ENCODE measurements at places on chromosomes 5 and 9.

GRCh38 chr9:37028420-37029031 is 5.5 kb downstream of the PAX5 start:
- DNase-seq, result no peak

- DNase-seq, result no peak
Measured at GRCh38 chr9:21970800-21971640, 23.2 kb downstream of the CDKN2A start.

GRCh38 chr5:98769210-98769958 is 4.1 kb upstream of the RGMB start:
- no peak for DNase-seq

- no peak for DNase-seq
Measured at GRCh38 chr9:123772967-123773366, 157.0 kb downstream of the DENND1A start.

GRCh38 chr9:70091572-70091971 is 47.9 kb downstream of the MAMDC2 start:
- no peak for DNase-seq

DNA sequence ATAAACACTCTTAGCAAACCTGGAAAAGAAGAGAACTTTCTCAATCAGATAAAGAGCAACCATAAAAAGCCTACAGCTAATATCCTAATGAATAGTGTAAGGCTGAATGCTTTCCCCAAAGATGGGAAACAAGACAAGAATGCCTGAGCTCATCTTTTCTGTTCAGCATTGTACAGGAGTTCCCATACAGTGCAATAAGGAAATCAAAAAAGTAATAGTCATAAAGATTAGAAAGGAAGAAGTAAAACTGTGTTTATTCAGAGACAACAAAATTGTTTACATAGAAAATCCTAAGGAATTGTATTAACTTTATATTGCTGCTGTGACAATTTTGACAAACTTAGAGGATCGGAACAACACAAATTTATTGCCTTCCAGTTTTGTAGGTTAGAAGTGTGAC is 330.7 kb upstream of the SLC24A2 start:
- no peak for DNase-seq

GRCh38 chr5:150242251-150242894 is 47.2 kb downstream of the CAMK2A start:
- no peak for DNase-seq

DNA sequence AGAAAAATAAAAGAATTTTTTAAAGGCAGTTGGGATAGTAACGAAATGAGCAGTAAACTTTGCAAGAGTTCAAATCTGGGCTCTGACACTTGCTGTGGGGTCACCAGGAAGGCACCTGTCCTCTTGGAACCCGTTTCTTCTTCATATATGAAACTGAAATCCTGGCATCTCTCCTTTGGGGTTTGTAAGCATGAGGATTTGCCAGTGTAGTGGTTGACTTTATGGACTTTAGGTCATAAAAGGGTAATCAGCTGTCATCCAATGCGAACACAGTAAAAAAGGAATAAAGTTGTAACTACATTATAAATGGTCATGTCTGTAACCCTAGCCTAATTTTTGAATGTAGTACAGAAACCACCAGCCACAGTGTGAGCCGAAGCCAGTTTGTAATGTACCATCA is 1.3 kb downstream of the RAB14 start:
- DNase-seq, result no peak

GRCh38 chr5:91332267-91333045 is 50.7 kb downstream of the ARRDC3 start:
- no peak for DNase-seq

DNA sequence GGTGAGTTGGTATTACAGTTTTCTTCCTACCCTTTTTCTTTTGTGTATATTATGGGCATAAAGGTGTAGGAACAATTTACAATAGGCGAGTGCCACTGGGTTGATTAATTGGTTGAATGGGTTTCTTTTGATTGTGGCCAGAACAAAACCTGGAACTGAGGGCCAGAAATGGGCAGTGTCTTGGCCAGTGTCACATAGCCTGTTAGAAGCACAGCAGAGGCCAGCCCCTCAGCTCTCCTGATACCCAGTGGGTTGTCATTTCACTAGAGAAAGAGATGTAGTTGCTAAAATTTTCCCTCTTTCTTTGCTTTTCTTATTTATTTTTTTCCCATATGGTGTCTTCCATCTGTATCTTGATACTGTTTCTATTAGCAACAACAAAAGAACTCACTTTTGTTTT is 38.8 kb upstream of the SEMA6A start:
- no peak for DNase-seq

- no peak for DNase-seq
Measured at GRCh38 chr9:109017493-109017892, 4.2 kb upstream of the CTNNAL1 start.

DNA sequence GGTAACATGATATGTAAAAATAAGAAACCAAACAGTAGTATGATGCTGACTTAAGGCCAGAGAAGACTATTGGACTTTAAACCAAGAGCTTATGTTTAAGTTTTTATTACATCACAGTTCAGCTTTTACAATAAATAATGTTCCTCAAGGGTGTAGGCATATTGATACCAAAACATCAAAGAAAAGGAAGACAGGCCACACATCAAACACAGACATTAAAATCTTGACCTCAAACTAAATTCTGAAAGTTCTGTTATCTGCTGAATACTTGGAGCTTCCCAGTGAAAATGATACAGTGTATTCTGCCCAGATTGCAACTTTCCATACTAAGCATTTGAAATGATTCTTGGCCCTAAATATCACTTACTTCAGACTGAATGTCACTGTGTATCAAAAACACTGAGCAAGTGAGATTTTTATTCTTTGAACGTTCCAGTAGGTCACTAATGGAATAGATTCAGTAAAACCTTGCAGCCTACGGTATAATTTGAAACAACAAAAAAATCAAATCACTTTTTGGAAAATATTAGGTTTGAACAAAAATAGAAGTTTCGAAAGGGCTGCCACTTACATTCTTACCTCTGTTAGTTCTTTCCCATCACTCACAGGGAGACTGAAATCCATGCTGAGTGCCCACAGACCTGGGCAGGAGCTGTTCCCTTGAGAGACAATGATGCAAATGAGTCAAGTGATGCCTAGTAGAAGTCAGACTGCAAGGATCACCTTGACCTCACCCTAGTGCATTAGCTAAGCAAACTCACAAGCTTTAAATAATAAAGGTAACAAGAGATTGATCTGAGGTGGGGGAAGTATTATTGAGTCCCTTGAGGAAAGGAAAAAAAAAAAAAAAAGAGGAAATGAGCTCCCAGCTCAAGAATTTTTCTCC is 2.5 kb downstream of the LPAR1 start:
- no peak for DNase-seq

Data from stimulated activated CD8-positive, alpha-beta memory T cell treated with anti-CD3 and anti-CD28 coated beads, Interleukin-4, amount 100 ng/mL, for 4 hours (primary cell).